ENCODE measurements at places on chromosomes 16 and 17.
A peak's percentile ranks its signal among the peaks of the same experiment; 100 is the strongest.

DNA sequence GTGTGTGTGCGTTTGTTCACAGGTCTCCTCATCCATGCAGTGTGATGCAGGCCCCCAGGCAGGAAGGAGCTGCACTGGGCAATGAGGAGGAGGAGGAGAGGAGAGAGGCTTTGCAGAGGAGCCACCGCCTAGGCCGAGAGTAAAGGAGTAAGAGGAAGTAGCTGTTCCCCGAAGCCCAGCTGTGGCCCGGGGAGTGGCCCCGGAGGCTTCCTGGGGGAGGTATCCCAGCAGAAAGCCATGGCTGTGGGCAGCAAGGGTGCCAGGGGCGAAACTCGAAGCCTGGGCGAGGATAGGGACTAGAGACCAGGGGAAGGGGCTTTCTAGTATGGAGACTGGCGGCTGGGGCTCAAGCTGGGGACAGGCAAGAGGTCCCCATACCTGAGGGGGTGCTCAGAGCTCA, 12.2 kb downstream of the C16orf95 start:
- no peak for DNase-seq

- DNase-seq: no peak
Observed at GRCh38 chr17:41593306-41593981, 6.7 kb upstream of the KRT14 start.

GRCh38 chr17:75783069-75783783, 1.4 kb upstream of the UNK start:
- peak; percentile 74 for DNase-seq

GRCh38 chr16:27426423-27427408, 24.7 kb downstream of the IL21R start:
- peak; percentile 82 for DNase-seq

DNA sequence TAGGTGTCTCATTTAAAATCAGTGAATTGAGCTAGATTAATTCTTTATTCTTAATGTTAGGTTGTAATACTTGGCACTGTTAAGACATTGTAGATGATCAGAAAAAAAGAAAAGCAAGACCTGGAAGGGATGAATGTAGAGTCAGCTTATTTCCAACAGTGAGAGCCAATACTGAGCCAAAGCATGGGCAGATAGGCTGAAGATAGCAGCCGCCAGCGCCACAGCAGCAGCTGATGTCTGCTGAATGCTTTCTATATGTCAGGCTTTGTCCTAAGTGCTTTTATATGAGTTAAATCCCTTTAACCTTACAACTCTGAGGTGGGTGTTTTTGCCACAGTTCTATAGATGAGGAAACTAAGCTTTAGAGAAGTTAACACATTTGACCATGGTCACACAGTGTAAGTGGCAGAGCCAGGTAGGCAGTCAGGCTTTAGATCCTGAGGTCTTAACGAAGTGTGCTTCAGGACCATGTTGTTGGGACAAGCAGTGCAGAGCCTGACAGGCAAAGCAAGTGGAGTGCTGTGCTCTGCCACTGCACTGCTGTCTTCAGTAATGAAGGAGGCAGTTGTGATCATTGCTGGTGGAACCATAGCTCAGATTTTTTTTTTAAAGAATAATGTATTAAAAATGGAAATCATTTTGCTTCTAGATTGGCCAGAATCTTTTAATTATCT, 25.9 kb downstream of the TNRC6A start:
- no peak for DNase-seq

DNA sequence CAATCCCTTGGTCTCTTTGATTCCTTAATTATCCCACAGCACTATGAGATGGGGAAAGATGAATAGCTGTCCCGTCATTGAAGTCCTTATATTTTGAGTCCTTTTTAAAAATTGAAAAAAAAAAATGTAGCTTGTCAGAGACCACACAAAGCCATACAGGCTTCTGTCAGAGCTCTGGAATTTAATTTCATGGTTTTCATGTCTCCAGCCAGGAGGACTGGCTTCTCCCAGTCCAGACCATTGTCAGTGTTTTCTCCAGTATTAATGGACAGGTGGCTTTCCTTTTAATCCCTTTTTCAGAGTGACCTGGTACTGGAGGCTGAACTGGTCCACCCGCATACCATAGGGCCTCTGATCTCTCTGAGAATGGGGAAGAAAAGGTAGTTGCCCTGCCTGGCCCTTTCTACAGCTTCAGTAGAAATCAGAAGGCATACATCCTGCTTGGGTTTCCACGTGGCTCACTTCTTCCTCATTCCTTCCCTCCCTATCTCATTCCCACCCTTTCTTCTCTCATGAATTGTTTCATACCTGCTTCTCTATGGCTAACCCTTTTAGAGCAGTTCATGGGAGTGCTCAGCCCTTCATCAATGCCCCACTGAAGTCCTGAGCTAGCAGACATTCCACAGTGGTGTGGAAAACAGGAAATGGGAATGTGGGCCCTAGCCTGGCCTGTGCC, 29.1 kb downstream of the TRIM16 start:
- DNase-seq: no peak

GRCh38 chr16:50821586-50821985, 79.7 kb downstream of the CYLD start:
- DNase-seq: no peak

- DNase-seq: peak; percentile 27
Observed at GRCh38 chr16:25256695-25257469, 763 bp downstream of the ZKSCAN2 start.

- DNase-seq: no peak
Observed at GRCh38 chr16:57357330-57358085, 1.1 kb upstream of the CCL22 start.

DNA sequence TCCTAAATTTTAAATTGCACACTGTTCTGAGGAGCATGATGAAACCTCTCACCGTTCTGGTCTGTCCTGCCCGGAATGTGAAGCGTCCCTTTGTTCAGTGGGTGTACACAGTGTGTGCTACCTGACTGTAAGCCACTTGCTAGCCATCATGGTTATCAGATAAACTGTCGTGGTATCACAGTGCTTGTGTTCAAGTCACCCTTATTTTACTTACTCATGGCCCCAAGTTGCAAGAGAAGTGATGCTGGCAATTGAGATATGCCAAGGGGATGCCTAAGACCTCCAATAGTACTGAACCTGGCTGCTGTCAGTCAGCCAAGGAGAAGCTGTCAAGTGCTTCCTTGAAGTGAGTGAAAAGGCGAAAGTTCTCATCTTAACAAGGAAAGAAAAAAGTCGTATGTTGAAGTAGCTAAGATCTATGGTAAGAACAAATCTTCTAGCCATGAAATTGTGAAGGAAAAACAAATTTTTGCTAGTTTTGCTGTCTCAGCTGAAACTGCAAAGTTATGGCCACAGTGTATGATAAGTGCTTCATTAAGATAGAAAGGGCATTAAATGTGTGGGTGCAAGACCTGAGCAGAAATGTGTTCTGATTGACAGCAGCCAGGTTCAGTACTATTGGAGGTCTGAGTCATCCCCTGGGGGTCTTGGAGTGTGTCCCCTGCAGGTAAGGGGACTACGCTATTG, 5.8 kb downstream of the PIK3R6 start:
- no peak for DNase-seq

- peak; percentile 87 for DNase-seq
Observed at GRCh38 chr17:59361386-59361785, 29.9 kb downstream of the YPEL2 start.

GRCh38 chr17:12712941-12713340, 47.3 kb downstream of the MYOCD start:
- DNase-seq: no peak

- DNase-seq: peak; percentile 48
Observed at GRCh38 chr16:88759245-88759975, 25.6 kb downstream of the PIEZO1 start.

- DNase-seq: no peak
Observed at GRCh38 chr16:50373780-50374179, 5.0 kb upstream of the BRD7 start.

- DNase-seq: peak; percentile 75
Observed at GRCh38 chr17:31085563-31085962, 9.2 kb upstream of the NF1 start.

GRCh38 chr17:68584581-68585303, 16.4 kb downstream of the FAM20A start:
- no peak for DNase-seq

DNA sequence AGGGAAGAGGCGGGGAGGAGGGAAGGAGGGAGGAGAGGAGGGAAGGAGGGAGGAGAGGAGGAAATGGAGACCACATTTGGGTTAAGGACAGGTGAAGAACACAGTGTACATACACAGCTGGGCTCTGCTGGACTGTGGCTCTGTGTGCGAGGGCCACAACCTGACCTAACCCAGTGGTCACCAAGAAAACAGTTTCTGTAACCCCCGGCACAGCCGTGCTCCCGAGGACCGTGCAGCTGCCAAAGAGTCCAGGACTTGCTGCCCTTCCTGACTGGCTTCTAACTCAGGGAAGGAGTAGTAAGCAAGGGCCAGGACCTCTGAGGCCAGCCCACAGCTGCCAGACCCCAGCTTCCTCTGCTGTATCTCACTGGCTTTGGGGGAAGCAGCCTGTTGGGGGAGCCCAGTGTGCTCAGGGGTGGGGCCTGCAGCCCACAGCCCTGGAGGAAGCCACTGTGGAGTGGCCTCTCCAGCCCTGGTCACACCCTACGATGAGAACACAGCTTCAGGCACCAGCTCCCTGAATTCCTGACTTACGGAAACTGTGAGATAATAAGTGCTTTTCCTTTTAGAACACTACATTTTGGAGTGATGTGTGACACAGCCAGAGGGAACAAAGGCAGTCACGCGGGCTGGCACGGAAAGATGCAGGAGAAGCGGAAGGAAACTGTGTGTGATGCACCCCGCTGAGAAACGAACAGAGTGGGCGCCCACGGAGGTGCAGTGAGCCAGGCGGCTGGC, 32.3 kb downstream of the SLC7A5 start:
- DNase-seq: peak; percentile 29

DNA sequence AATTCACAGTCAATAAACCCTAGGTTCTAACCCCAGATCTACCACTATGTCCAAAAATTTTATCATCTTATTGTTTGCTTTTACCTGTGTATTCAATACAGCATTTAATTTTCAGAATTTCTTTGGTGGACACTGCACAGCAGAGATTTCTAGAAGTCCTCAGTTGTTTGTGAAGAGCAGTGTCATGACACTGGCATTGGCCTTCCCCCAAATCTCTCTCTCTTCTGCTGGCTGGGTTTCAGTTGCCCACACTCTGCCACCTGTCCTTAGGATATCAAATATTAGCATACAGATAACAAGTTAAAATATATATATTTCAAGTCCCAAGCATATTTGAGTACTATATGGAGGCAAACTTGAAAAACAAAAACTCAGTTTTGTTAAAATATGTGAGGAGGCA, 2.0 kb upstream of the THUMPD1 start:
- DNase-seq: no peak

DNA sequence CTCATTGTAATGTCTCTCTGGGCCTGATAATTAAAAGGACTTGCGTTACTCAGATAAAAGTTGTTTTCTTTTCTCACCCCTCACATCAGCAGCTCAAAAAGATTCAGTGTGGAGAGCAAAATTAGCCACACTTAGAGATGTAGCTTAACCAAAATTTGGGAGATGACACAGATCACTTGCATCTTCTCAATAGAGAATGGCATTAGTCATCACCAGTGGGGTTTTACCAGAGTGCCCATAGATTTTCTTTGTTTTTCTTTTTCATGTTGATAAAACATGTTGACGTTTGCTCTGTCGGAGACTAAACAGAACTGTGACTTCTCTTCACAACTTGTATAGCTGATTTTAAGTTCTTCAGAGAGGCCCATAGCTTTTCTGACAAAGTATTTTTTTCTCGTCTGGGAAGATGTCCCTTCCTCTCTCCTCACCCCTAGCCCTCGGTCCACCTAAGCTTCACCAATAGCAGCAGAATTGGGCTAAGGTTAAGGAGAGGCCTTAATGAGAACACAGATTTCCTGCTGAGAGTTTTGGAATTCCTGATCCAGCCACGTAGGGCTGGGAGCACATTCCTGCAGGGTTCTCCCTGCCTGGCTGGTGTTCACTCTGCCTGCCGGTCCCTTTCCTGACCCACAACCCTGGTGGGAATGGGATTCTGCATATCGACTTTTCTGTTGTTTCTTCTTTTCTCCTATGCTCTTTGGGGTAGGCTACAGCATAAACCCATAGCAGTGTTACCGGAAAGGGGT, 92.6 kb downstream of the CACNG3 start:
- DNase-seq: no peak

DNA sequence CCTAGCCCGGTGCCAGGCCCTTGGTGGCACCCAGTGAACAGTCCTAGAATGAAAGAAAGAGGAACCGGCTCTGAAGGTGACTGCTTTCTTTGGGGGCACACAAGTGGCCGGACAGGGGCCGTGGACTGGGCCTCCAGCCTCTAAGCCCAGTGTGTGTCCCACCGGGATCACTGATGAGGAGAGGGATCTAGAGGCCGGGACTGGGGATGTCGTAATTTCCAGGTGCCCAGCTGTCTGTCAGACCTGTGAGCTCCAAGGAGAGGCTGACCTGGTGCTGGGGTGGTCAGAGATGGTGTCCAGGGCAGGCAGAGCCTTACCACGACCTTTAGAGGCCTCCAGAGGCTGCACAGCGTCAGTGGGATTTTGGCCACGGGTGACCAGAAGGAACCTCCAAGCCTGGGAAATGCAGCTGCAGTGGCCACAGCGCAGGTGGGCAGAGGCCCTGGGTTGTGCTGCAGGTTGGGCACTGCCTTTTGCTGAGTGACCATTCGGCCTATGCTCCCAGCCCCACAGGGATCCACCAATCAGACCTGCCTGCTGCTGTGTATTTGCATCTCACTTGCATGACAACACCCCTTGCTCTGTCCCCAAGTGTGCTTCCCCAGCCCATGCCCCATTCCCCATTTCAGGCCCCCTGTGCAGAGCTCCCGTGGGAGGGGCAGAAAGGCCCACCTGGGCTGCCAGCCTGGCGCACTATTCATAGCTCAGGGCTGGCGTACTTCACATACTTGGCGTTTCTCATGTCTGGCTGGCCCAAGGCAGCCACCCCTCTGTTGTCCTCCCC, 12.5 kb downstream of the ARHGAP23 start:
- DNase-seq: no peak

- DNase-seq: no peak
Observed at GRCh38 chr16:598823-599739, 9.2 kb downstream of the RAB40C start.

GRCh38 chr16:5336941-5337340, 239.3 kb upstream of the EEF2KMT start:
- DNase-seq: no peak

- peak; percentile 76 for DNase-seq
Observed at GRCh38 chr16:30996985-30997724, 12.1 kb downstream of the HSD3B7 start.

GRCh38 chr17:34255381-34255732, 272 bp downstream of the CCL2 start:
- DNase-seq: no peak

- DNase-seq: peak; percentile 46
Observed at GRCh38 chr17:9987779-9988585, 82.9 kb upstream of the RCVRN start.

GRCh38 chr16:1108299-1109252, 12.5 kb upstream of the C1QTNF8 start:
- DNase-seq: peak; percentile 26

- DNase-seq: peak; percentile 68
Observed at GRCh38 chr16:17555176-17555575, 84.4 kb upstream of the XYLT1 start.

GRCh38 chr16:27977966-27978365, 85.5 kb downstream of the GSG1L start:
- DNase-seq: peak; percentile 4
